Substantia nigra (tissue), 51 donors: ENCODE measurements at places on chromosomes 13 and 19.

GRCh38 chr13:111946214-111946613 lies 120.7 kb upstream of the SOX1 start:
- no peak for DNase-seq

DNA sequence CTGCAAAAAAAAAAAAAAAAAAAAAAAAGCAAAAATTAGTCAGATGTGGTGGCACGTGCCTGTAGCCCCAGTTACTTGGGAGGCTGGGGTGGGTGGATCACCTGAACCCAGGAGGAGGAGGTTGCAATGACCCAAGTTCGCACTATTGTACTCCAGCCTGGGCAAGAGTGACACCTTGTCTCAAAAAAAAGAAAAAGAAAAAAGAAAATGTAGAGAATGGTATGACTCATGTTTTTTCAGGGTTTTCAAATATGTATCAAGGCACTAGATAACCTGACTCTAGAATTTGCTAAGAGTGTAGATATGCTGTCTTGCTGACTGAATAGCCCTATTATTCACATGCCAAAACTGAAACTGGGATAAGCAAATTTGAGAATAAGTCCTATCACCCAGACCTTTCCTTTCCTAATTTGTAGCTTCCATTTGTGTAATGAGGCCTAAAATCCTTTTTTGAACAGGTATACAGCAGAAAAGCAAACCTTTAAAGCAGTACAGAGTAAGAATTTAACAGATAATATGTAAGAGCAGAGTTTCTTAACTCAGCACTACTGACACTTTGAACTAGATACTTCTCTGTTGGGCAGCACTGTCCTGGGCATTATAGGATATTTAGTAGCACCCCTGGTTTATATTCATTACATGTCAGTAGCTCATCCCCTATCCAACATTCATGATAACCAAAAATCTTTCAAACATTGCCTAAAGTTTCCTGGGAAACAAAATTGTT lies 108.6 kb downstream of the ELF1 start:
- no peak for DNase-seq

- no peak for DNase-seq
These were observed 39.7 kb downstream of the ERICH6B start for GRCh38 chr13:45575830-45576180.

GRCh38 chr19:19115954-19116353 lies 22.3 kb downstream of the TMEM161A start:
- DNase-seq: no peak

GRCh38 chr13:84668637-84669036 lies 786.4 kb upstream of the SLITRK1 start:
- DNase-seq: no peak

DNA sequence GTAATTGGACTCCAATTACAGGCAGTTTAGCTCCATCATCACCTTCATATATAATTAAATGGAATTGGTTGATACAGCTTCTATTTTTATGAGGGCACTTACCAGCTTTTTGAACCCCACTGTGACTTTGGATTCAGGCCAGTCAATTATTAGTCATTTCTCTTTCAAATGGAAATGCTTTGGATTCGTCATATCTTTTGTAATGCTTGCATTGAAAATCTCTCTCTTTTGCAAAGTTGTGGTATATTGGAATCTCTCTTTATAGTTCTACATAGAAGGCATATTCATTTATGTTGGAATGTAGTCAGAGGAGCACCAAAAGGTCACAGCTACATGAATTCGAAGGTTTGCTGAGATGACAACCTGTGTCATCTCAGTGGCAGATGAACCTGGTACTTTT lies 1074.3 kb upstream of the SLC10A2 start:
- DNase-seq: no peak

- peak; percentile 86 for DNase-seq
These were observed at the start of the genes BORA and MZT1 for GRCh38 chr13:72727417-72728289. Gene BORA, plus strand, starts transcription at chr13:72727923. Its CDS starts 1,018 bp downstream, at chr13:72728941. Gene MZT1, minus strand, starts transcription at chr13:72727629. Its CDS starts 27 bp downstream, at chr13:72727602.

DNA sequence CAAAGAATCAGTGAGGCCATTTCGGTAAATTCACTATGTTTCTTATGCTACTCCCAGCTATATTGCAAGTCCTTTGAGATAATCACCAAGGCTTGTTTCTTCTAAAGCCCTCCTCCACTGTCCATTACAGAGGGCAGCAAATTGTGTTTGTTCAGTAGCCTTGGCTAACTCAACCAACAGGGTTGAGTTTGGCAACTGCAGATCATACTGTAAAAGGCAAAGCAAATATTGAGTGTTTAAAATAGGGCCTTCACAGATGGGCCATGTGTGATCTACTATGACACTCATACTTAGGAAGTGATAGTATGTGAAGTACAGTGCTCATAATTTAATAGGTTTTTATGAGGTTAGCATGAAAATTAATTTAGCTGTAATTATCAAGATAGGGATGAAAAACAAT lies 171.3 kb downstream of the DACH1 start:
- DNase-seq: no peak

DNA sequence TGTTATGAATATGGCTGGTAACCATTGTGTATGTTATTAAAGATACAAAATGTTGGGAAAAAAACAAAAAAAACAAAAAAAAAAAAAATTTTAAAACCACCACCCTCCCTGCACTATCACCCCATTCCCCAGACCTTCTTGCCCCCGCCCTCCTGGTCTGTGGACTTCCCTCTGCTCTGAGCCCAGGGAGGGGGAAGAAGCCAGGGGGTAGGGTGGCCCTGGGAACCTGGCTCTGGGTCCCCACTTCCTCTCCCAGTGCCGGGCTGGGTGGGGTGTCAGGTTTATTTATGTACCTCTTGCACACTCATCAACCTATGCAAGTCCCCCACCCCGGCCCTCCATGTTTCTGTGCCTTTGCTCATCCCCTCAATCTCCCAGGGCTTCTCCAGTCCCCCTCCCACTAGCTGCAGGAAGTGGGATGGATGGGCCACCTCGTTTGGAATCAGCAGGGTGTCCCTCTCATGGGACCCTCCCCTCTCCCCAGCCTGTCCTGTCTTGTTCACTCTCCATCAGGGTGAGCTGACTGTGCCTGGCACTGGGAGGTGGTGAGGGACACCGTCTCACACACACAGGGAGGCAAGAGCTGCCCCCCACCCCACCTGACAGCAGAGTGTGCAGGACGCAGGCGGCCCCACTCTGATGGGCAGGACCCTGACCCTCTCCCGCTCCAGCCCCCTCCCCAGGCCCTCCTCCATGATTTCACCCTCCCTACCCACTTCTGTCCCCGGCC lies 5.9 kb downstream of the PAF1 start:
- DNase-seq: no peak

DNA sequence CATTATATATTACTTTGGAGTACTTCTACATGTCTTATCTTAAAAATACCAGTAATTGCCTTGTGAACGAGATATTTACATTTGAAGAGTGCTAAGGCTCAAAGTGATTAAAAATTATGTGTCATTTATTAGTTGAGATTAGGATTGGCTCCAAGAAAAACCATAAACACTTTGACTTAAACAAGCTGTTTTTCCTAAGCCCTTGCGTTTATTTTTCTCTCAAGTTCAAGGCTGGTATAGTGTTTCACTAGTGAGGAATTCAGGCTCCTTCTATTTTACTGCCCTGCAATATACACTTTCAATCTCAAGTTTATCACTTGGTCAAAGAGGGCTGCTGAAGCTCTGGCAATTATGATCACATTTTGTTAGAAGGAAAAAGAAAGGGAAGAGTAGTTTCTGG lies 49.9 kb downstream of the UFM1 start:
- no peak for DNase-seq

GRCh38 chr19:53019684-53020083 lies 6.0 kb downstream of the ERVV-1 start:
- DNase-seq: no peak

DNA sequence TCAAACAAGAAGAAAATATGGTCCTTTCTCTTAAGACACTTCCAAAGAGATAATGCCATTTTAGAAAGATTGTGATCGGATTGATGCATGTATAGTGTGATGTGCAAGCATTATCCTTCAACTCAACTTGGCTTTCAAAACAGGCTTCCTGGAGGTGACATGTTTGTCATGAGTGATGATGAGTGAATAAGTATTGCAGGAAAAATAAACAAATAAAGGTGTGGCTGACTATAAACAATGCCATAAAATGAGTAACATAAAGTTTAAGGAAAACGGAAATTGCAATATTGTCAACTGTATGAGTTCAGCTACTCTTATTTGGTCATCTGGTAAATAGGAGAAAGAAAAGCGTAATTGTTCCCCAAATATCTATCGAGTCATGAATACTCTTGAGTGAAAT lies 1283.7 kb downstream of the PCDH9 start:
- no peak for DNase-seq

DNA sequence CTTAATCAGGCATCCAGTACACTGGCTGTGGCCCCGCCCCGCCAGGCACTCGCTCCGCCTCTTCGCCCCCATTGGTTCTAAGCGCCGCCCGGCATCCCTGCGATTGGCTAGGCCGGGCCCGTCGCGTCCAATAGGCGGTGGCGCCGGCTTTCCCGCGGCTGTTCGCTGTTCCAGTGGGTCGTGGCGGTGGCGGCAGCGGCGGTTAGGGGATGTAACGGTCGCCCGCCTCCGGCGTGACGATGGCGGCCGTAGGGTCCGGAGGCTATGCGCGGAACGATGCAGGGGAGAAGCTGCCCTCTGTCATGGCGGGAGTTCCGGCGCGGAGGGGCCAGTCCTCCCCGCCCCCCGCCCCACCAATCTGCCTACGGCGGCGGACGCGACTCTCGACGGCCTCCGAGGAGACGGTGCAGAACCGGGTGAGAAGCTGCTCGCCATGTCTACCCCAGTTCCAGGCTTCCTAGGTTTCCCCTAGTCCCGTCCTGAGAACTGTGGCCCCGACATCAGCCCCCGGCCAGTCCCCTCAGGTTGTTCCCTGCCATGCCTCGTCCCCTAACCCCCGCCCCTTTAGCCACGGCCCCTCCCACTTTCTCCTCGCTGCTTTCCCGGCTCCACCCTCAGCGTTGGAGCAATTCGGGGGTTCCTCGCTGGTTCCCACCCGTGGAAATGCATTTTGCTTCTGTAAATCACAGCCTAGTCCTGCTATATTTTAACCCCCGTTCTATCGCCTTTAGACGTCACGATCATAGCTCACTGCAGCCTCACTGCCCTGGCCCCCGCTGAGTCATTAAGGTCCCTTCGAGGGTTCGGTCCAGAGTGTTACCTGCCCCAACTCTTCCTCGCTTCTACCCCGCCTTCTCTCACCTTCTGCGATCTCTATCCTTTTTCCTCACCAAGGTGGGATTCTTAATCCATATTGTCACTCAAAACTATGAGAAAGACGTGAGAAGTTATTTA lies at the start of gene WDR62:
WDR62 (plus strand) TSS at position 165 of the 954 bp plus-strand sequence; CDS start at position 240, 75 bp downstream.
- DNase-seq: peak; percentile 93

DNA sequence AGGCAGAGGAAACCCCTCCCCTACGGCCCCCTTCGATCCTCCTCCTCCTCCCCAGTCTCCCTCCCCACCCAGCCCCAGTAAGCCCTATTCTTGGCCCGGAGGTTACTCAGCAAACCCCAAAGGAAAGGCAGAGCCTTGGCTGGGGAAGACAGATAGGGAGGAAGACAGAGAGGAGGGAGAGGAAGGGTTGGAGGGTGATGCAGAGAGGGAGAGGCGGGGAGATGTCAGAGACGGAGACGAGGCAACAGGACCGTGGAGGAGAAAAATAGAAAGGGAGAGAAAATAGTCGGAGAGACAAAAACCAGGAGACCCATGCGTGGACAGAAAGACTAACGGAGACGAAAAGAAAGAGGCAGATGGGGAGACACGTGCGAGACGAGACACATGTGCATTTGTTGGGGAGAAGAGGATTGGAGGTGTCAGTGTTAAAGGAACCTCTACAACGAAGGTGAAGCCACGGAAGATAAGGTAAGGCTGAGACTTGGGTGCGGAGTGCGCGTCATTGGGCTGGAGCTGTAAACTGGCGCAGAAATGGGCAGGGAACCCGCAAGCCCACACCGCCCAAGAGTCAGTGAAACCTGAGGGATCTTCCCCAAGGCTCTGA lies 2.9 kb downstream of the TGFB1 start:
- DNase-seq: no peak

GRCh38 chr13:111270126-111270525 lies 50.3 kb upstream of the TEX29 start:
- no peak for DNase-seq

- no peak for DNase-seq
These were observed at the start of gene JSRP1 for GRCh38 chr19:2255982-2256685. Gene JSRP1, minus strand, starts transcription at chr19:2256417. Its CDS starts 1,103 bp downstream, at chr19:2255314.

DNA sequence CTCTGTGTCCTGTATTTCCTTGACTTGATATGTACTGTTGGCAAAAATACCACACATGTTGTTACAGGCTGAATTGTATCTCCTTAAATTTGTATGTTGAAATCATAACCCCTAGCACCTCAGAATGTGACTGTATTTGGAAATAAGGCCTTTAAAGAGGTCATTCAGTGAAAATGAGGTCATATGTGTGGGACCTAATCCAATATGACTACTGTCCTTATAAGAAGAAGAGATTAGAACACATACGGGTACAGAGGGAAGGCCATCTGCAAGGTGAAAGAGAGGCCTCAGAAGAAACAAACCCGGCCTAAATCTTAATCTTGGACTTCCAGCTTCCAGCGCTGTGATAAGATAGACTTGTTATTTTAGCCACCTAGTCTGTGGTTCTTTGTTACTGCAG lies 202.5 kb downstream of the NUFIP1 start:
- DNase-seq: no peak

- no peak for DNase-seq
These were observed 74.5 kb upstream of the ABCC4 start for GRCh38 chr13:95375706-95376105.

DNA sequence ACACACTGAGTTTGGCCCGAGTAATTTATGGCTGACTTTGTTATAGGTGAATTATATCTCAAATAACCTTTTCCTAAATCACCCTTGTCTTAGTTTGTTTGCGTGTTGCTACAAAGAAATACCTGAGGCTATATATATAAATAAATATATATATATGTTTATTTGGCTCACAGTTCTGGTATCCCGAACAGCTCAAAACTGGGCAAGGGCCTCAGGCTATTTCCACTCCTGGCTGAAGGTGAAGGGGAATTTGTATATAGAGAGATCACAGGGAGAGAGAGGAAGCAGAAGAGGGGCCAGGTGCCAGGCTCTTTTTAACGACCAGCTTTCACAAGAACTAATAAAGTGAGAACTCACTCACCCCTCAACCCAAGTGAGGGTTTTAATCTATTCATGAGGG lies 159.9 kb upstream of the STARD13 start:
- no peak for DNase-seq

DNA sequence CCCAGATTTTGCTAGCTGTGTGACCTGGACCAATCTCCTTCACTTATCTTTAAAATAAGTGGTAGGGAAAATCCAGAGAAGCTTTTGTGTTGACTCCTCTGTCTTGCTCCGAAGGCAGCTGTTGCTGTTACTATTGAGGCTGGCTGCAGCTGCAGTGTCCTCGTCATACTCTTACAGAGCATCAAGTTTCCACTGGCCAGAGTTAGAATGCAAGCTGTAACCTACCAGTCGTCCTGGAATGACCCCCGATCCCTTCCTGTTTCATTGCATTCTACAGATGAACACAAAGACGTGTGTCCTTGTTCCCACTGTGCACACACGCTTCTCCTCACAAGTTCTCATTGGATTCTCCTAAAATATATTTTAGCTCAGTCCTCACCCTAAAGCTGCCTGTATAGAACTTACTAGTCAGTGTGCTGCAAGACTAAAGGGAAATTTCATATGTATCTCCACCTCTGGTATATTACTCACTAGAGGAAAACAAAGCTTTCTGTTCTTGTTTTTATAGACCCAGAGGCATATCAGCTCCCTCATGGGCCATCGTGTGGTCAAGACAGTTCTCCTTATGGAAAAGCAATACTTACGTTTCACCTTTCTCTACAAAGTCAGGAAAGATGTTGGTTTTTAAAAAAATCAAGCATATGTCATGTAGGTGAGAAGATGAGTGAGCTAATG lies 589.8 kb downstream of the LMO7 start:
- no peak for DNase-seq
